ENCODE measurements at places on chromosomes 16 and 17. TPM values are rescaled to one million over a fixed set of nuclear protein-coding genes. Genes with fewer than 3 reads are reported as not detected.

The HEATR9 gene
- not detected for total RNA-seq

The BAIAP2 gene
- total RNA-seq, result 56.9 TPM

- H3K27me3 ChIP-seq, result no peaks in the 10 kb centered on the region
- no peaks in the 10 kb centered on the region for H3K36me3 ChIP-seq
- no peak overlapping the region for H3K4me3 ChIP-seq
- no peak for DNase-seq
- H3K27ac ChIP-seq, result no peak overlapping the region
Measured at GRCh38 chr16:85455534-85455933, 157.6 kb upstream of the GSE1 start.

The KRTAP17-1 gene
- not detected for total RNA-seq

DNA sequence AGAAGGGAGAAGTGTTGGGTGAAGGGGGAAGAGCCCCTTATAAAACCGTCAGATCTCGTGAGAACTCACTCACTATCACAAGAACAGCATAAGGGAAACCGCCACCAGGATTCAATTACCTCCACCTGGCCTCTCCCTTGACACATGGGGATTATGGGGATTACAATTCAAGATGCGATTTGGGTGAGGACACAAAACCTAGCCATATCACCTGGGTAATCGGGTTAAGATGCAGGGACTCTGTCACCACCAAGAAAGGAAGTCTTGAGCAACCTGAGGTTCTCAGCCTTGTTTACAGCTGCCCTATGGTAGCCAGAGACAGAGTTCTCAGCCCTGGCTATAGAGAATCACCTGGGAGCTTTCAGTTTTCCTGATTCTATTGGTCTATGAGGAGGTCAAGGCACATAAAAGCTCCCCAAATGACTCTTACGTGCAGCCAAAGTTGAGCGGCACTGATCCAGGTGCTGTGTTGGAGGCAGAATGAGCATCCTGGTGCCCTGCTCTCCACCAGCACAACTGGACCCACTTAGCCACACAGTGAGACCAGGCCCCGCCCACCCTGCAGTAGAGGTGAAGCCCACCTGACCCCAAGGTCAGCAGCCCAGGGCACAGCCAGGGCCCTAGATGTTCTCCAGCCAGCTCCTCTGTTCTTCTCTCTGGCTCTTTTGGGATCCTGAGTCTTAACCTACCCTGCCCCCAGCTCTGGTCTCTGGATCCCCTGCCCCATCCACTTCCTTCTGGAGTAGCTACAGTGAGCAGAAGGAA lies 138.5 kb upstream of the CDH5 start:
- no peak overlapping the region for H3K4me3 ChIP-seq
- H3K27me3 ChIP-seq, result peaks cover 20% of the 10 kb centered on the region
- no peak overlapping the region for H3K27ac ChIP-seq
- no peak for DNase-seq
- no peaks in the 10 kb centered on the region for H3K4me1 ChIP-seq
- no peaks in the 10 kb centered on the region for H3K36me3 ChIP-seq

The PIRT gene
- total RNA-seq, result not detected

The C1QL1 gene
- 4.1 TPM for total RNA-seq

- H3K27me3 ChIP-seq, result no peaks in the 10 kb centered on the region
- no peaks in the 10 kb centered on the region for H3K4me1 ChIP-seq
- no peak overlapping the region for H3K27ac ChIP-seq
- no peak overlapping the region for H3K4me3 ChIP-seq
- H3K36me3 ChIP-seq, result no peaks in the 10 kb centered on the region
Measured at GRCh38 chr17:27049104-27049784, 244.7 kb upstream of the WSB1 start.

The ASPHD1 gene
- total RNA-seq, result 2.0 TPM

DNA sequence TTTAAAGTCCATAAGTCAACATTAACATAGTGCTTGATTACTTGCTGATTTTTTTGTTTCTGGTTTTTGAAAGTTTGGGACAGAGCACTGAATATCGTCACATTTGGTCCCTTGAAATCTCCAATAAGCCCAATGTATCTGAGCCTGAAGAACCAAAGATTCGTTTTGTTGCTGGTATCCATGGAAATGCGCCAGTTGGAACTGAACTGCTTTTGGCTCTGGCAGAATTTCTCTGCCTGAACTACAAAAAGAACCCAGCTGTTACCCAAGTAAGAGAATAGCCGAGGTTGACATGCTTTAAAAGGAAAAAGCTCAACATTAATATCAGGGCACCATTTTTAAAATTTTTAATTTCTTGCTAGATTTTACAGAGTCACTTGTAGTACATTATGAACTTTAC lies 27.7 kb upstream of the GOSR1 start:
- no peak for DNase-seq
- H3K4me3 ChIP-seq, result no peak overlapping the region
- peaks cover 9% of the 10 kb centered on the region for H3K4me1 ChIP-seq
- no peak overlapping the region for H3K27ac ChIP-seq

DNA sequence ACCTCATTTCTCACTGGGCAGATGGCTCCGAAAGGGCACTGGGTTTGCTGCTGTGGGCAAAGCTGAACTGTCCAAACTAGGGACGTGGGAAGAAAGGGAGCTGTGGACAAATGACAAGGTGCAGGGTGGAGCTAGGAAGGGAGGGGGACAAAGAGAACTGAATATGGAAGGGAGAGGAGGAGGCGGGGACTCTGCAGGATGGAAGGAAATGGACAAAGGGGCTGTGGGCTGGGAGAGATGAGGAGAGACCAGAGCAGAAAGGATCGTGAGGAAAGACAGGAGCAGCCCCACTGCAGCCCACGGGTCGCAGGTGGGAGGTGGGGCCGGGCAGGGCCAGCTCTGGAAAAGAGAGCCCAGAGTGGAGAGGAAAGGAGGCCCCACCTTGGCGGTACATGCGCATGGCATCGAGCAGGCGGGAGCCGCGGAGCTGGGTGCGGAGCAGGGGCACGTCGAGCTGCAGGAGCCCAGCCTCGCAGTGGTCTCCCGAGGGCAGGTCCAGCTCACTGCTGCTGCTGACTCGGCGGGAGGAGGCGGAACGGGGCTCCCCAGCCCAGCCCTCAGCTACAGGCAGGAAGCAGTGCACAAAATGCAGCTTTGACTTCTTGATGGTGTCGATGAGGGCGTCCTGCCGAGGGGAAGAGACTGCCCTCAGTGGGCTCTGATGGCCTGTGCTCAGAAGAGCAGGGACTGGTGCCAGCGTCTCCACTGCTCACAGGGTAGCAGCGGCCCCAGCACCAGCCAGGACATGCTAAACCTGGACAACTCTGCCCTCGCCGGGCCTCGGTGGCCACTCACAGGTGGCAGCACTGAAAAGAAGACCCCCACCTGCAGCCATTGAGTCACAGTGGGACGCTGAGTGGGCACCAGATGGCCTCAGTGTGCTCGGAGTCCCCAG lies 66.8 kb downstream of the PIPOX start:
- no peak overlapping the region for H3K4me3 ChIP-seq
- H3K36me3 ChIP-seq, result no peaks in the 10 kb centered on the region
- no peak overlapping the region for H3K27ac ChIP-seq
- no peak for DNase-seq
- no peaks in the 10 kb centered on the region for H3K27me3 ChIP-seq

DNA sequence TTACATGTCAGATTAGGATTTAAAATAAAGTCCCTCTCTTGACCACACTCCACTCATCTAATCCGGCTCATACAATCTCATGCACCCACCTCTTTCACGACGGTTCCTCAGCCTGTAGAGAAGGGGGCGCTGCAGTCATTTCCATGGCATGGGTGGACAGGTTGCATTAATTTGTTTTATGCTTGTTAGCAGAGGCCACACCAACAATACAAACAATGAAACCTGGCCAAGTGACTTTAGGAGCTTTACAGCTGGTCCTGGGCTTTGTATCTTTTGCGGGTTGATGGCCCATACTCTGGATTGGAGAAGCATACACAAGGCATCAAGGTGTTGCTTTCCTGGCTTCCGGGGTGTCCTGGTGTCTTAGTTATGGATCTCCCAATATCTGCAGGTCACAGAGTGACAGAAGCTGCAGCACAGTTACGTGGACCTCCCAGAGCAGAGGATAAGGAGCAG lies 9.7 kb upstream of the SNF8 start:
- H3K4me1 ChIP-seq, result peaks cover 4% of the 10 kb centered on the region
- peak; percentile 81 for DNase-seq
- no peak overlapping the region for H3K4me3 ChIP-seq
- no peaks in the 10 kb centered on the region for H3K27me3 ChIP-seq
- no peak overlapping the region for H3K27ac ChIP-seq

DNA sequence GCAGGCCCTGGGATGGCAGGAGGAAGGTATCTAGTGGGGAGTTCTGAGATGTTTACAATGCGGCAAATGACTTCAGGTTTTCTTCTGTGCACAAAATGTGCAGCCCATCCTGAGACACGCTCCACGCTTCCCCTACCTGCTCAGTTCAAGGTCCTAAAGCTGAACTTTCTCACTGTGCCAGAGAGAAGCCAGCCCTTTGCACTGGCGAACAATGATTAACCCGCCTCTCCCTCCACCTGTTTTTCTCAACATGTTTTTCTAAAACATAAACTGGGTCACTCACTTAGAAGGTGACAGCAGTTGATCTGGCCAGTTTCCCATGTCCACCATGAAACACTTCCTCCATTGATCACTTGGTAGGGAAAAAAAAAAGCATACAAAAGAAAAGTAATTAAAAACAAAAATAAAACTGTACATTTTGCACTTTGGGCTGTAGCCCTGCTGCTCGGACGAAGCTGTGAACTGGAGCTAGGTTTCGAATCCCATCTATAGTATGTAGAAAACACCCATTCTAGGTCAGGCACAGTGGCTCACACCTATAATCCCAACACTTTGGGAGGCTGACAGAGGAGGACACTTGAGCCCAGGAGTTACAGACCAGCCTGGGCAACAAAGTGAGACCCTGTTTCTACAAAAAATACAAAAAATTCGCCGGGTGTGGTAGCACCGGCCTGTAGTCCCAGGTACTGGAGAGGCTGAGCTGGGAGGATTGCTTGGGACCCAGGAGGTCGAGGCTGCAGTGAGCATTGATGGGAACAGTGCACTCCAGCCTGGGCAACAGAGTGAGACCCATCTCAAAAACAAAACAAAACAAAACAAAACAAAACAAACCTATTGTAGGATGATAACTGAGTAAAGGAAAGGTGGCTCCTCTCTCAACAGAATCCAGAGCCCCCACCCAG lies 6.1 kb upstream of the G6PC1 start:
- H3K27ac ChIP-seq, result 0 out of 2 replicates have a peak overlapping the region, but pooled peaks have one; percentile 14
- no peak for DNase-seq
- peak overlapping the region; percentile 1 for H3K4me3 ChIP-seq
- H3K4me1 ChIP-seq, result peaks cover 17% of the 10 kb centered on the region
- H3K27me3 ChIP-seq, result no peaks in the 10 kb centered on the region

The TMEM98 gene
- 59.0 TPM for total RNA-seq

The CPNE7 gene
- total RNA-seq, result 49.2 TPM

DNA sequence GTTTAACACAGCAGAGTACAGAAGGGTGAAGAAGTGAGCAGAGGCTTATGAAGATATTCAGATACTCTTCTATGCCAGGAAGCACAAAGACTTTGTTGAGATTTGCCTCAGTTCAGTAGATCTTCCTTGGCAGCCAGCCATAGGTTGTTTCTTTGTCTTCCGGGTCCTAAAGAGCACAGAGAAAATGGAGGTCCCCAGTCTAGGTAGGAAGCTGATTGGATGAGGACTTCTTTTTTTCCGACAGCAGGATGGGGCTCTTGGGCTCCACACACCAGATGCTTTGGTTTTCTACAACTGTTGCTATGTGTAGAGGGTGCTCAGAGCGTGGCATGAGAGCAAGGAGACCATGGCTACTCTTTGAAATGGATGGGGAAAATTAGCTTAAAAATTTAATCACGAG lies 8.3 kb upstream of the CDC6 start:
- no peak for DNase-seq
- peaks cover 15% of the 10 kb centered on the region for H3K4me1 ChIP-seq
- no peak overlapping the region for H3K27ac ChIP-seq
- H3K36me3 ChIP-seq, result peaks cover 5% of the 10 kb centered on the region
- no peaks in the 10 kb centered on the region for H3K27me3 ChIP-seq

GRCh38 chr16:84022644-84023043 lies 20.0 kb downstream of the SLC38A8 start:
- peaks cover 29% of the 10 kb centered on the region for H3K4me1 ChIP-seq
- H3K27ac ChIP-seq, result no peak overlapping the region
- no peaks in the 10 kb centered on the region for H3K27me3 ChIP-seq
- DNase-seq, result no peak
- H3K4me3 ChIP-seq, result no peak overlapping the region

The SGCA gene
- total RNA-seq, result not detected

The KCNG4 gene
- not detected for total RNA-seq

GRCh38 chr17:76888661-76889060 lies 20.5 kb downstream of the MGAT5B start:
- no peak for DNase-seq
- no peaks in the 10 kb centered on the region for H3K36me3 ChIP-seq
- H3K27me3 ChIP-seq, result no peaks in the 10 kb centered on the region
- H3K4me1 ChIP-seq, result no peaks in the 10 kb centered on the region

DNA sequence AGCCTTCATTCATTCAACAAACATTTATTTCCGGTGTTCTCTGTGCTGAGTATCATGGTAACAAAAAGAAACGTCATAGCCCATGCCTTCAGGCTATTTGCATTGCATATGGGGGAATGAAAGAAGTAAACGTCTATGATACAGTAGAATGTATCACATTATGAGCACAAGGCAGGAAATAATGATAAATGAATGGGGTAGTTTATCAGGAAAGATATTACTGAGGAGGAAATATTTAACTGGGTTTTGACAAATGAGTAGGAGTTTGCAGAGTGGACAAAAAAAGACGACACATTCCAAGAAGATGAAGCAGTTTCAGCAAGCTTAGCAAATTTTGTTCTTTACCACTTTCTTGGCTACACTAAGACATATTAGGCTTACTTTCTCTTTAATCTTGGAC lies 1.3 kb upstream of the KRTAP4-7 start:
- peak overlapping the region; percentile 81 for H3K27ac ChIP-seq
- peak; percentile 91 for DNase-seq
- peaks cover 14% of the 10 kb centered on the region for H3K4me1 ChIP-seq
- no peak overlapping the region for H3K4me3 ChIP-seq
- no peaks in the 10 kb centered on the region for H3K36me3 ChIP-seq

DNA sequence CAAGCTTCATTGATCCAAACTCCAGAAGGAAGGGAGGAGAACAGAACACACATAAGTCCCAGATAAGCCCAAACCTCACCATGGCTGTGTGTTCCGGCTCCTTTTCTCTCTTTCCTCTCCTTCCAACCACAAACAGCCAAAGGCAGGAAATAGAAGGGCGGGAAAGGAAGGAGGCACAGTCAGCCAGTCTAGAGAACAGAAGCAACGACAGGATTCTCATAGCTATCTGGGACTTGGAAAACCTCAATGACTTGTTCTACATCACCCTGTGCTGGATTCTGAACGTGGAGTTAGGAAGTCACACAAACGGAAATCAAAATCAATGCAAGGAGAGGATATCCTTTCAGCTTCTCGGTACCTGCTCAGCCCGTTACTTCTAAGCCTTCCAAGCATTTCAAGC lies 9.0 kb downstream of the CRK start:
- no peaks in the 10 kb centered on the region for H3K4me1 ChIP-seq
- H3K36me3 ChIP-seq, result no peaks in the 10 kb centered on the region
- no peaks in the 10 kb centered on the region for H3K27me3 ChIP-seq
- no peak overlapping the region for H3K4me3 ChIP-seq

- H3K27me3 ChIP-seq, result no peaks in the 10 kb centered on the region
- no peak overlapping the region for H3K4me3 ChIP-seq
- DNase-seq, result no peak
- no peaks in the 10 kb centered on the region for H3K4me1 ChIP-seq
- no peak overlapping the region for H3K27ac ChIP-seq
Measured at GRCh38 chr17:65662196-65662595, 100.7 kb upstream of the AXIN2 start.

The SLC2A4 gene
- 0.29 TPM for total RNA-seq

The HYDIN gene
- 0.12 TPM for total RNA-seq

The MPO gene
- total RNA-seq, result not detected

Data from PC-3 (cell line).